Fibroblast of skin of abdomen (primary cell): ENCODE measurements at places on chromosomes 3 and 15.
A peak's percentile ranks its signal among the peaks of the same experiment; 100 is the strongest.

- DNase-seq = no peak
These were observed 20.3 kb downstream of the CHP1 start for GRCh38 chr15:41251411-41251810.

GRCh38 chr3:2097641-2098191 lies 950 bp upstream of the CNTN4 start:
- no peak for DNase-seq

DNA sequence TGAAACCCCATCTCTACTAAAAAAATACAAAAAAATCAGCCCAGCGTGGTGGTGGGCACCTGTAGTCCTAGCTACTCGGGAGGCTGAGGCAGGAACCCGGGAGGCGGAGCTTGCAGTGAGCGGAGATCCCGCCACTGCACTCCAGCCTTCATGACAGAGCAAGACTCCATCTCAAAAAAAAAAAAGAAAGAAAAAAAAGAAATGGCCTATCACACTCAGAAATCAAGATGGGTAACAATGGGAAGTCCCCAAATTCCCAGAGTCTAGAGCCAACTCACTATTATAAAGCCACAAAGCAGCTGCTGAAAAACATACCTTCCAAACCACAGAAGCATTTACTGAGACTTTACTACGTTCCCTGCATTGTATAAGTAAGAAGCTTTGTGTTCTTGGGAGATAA lies 7.5 kb downstream of the HDGFL3 start:
- peak; percentile 70 for DNase-seq

DNA sequence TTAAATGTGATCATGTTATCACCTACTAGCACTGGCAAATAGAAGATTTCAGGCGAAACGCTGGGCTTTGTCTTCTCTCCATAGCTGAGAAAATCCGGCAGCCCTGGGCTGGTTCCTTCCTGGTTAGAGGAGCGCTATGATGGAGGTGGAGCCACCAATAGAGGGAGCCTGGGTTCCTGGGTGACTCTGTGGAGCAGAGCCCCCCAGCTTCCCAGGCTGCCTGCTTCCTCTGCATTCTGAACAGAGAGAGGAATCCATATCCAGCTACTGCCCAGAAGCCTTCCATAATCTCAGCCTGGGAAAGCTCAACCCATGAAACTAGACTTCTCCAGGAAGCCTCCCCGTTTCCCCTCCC lies 32.6 kb upstream of the IQSEC1 start:
- DNase-seq = no peak

DNA sequence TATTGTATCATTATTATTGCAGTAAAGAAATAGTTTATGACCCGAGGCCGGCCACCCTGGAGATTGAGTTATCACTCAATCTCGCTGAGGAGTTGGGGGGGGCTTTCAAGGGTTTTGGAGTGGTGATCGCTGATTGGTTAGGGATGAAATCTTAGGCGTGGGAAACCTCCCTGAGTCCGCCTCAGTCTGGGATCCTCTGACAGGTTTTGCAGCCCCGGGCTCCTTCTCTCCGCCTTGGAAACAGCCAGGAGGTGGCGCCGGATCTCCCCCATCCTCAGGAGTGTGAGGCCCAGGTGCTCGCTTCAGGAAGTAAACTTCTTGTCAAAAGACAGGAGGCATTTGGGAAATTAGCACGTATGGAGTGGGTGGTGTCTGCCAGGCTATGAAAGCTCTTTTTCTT lies 41.1 kb upstream of the SEC61A1 start:
- DNase-seq = peak; percentile 40

DNA sequence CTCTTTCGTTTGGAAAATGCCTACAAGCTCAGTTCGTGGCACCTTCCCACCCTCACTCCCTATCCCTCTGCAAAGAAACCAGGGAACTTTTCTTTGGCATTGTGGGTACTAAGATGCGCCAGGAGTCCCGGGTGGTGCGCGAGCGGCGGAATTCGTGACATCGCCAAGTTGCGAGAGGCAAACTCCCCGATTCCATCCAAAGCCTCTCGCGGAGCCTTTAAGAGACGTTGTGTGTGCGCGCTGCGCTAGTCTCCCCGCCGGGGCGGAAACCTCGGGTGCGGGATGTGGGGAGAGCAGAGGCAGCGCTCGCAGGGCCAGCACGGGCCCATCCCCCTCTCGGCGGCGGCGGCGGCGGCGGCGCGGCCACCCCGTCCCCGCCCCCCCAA lies 443 bp upstream of the NR2F2 start:
- peak; percentile 87 for DNase-seq

DNA sequence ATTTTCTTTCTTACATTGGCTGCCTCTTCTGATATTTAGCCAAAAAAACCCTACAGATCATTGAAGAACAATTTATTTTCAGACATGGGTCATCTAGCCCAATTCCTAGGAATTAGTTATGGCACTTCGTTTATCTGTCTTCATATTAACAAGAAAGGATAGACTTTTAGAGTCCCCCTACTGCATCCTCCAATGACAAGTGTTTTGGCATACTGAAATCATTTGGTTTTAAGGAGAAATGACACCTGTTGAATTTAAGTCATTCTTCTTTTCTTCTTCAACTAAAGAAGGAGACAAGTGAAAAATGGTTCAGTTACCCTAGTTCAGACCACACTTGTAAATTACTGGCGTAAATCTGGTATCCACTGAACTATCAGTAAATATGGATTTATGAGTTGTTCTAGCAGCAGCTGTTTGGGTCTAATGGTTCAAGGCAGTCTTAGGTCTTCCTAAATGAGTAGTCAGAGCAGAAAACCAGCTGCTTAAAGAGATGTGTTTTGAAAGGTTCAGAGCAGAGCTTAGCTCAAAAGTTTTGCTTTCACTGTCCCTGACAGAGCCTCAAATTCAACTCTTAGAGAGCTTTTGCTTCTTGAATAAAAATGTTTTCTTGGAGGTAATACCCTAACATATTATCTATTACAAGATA lies 5.6 kb downstream of the VGLL3 start:
- peak; percentile 17 for DNase-seq

DNA sequence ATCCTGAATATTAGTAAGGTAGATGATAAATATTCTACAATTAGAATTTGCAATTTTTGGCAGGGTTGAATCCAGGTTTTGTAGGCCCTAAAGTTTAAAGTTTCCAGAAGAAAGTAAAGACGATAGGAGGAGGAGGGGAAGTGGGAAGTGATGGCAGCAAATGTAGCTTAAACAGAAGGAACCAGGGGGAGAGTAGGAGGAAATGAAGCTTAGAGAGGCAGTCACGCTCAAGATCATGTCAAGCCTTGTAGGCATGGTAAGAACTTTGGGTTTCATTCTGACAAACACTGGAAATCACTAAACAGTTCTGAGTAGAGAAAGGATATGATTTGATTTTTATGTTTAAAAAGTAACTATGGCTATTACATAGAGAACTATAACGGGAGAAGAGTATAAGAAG lies 63.9 kb downstream of the NR2E3 start:
- no peak for DNase-seq

DNA sequence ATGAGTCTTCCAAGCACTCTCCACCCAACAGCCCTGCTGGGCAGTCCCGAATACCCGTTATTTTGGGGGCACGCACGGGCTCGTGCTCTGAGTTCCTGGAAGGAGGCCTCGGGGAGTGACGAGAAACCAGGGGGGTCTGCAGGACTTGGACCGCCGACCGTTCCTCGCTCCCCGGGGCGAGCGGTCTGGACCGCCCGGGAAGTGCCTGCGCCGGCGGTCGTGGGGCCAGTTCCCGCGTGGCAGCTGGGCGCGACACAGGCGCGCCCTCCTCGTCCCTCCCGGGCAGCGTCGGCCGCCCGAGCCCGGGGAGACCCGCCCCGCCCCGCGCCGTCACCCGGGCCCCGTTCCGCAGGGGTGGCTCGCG lies 387 bp downstream of the GNB4 start:
- DNase-seq = no peak

- no peak for DNase-seq
These were observed 3.3 kb upstream of the RBSN start for GRCh38 chr3:15102256-15102655.

GRCh38 chr3:87993566-87993965 lies 65.2 kb downstream of the CGGBP1 start:
- DNase-seq = no peak

- DNase-seq = no peak
These were observed 8.6 kb downstream of the FBXL22 start for GRCh38 chr15:63605816-63606215.

- no peak for DNase-seq
These were observed 459.5 kb downstream of the DIPK2A start for GRCh38 chr3:144431134-144431533.

GRCh38 chr15:82692171-82692570 lies 17.5 kb downstream of the AP3B2 start:
- no peak for DNase-seq

- DNase-seq = peak; percentile 14
These were observed 81.4 kb downstream of the SETD2 start for GRCh38 chr3:47082519-47082918.

- DNase-seq = peak; percentile 9
These were observed 11.6 kb downstream of the NEK11 start for GRCh38 chr3:131038326-131038725.

- no peak for DNase-seq
These were observed 13.1 kb upstream of the RPL35A start for GRCh38 chr3:197936819-197937384.

GRCh38 chr3:140249188-140249587 lies 314.2 kb downstream of the CLSTN2 start:
- DNase-seq = no peak

DNA sequence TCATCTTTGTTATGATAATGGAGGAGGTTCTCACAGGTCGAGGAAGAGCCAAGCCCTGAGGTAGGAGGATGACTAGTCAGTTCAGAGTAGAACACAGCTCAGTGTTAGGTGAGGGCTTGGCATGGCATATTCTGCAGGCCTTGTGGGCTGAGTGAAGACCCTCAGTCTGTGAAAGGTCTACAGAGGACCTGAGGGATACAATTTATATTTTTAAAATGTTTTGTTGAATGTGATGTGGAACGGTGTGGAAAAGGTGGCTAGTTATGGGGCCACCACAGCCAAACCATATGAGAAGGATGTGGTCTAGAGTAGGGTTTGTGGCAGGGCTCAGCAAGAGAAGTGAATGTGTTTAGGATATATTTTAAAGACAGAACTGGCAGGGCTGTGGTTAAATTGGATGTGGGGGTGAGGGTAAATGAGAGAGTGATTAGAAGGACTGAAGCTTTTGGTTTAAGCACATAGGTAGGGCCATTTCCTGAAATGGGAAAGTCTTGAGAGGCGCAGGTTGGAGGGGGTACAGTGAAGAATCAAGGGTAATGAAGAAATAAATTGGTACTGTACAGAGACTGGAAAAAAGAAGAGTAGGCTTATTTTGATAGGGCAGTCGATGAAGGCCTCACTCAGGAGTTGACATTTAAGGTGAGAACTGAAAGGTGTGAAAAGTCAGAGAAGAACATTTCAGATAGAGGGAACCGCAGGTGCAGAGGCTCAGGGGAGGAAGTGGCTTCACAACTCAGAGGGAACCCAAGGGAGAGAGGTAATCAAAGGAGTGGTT lies 60.5 kb downstream of the SPTSSB start:
- DNase-seq = no peak

GRCh38 chr3:152469248-152470025 lies 200.7 kb downstream of the MBNL1 start:
- DNase-seq = no peak

- no peak for DNase-seq
These were observed 303.5 kb upstream of the GADL1 start for GRCh38 chr3:31197941-31198340.

- DNase-seq = no peak
These were observed 17.6 kb downstream of the GPR87 start for GRCh38 chr3:151299006-151299405.

- peak; percentile 6 for DNase-seq
These were observed 119.9 kb upstream of the FHIT start for GRCh38 chr3:61371123-61371522.

- DNase-seq = no peak
These were observed 9.2 kb upstream of the PAQR5 start for GRCh38 chr15:69289342-69290146.

GRCh38 chr3:190746986-190747385 lies 115.5 kb downstream of the GMNC start:
- no peak for DNase-seq

DNA sequence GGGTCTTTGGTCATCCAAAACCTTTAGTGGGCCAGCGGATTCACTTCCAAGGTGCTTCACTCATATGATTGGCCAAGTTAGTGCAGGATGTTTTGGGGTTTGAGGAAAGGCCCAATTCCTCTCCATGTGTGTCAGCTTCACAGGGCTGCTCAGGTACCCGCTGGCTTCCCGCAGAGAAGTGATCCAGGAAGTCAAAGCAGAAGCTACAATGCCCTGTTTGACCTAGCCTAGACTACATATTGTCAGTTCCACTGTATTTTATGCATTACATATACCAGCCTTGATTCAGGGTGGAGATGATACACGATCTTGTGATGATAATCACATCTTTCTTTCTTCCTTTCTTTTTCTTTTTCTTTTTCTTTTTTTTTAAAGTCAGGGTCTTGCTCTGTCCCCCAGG lies 32.1 kb downstream of the PDE8A start:
- no peak for DNase-seq

DNA sequence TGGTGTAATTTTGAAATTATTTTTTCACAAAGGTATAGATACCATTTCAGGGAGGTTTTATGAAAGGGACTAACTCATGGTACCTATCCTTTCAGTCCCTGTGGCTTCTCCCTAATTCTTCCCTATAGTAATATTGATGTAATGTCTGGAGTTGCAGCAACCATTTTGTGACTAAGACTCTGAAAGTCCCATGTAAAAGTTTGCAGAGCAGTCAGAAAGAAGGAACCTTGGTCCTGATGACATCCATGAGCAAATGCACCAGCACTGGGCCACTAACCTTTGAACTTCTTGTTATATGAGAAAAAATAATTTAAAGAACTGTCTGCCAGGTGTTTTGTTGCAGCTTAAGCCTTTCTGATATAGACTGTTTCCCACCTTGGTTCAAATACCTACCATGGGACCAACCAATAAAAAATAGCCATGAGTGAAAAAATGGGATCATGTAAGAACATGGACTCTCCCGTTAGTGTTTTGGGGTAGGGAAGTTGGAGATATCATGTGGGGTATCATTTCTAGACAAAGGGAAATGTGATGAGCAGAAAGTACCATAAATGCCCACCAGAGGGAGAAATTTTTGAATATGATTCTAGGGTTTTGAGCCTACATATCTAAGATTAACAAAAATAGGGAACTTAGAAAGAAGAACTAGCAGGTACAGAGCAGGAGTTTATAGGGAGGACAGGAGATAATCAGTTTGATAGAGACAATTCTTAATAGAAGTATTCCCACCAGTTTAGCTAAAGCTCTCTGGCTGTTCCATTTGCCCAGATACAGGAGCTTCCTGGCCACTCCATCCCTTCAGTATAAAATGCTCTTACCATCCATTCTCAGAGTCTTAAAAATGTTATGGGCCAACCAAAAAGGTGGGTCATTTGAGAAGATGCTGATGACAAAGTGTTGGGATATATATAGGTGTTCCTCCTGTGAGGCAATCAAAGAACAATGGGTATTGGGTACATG lies 3.4 kb upstream of the CPOX start:
- peak; percentile 18 for DNase-seq

GRCh38 chr3:74643636-74644035 lies 29.2 kb upstream of the CNTN3 start:
- peak; percentile 45 for DNase-seq
